HepG2 (cell line): ENCODE measurements at places on chromosomes 2 and 18.

GRCh38 chr2:218255446-218255845, 5.4 kb upstream of the GPBAR1 start:
- DNase-seq, result no peak

GRCh38 chr2:168470320-168471162, 14.5 kb downstream of the CERS6 start:
- DNase-seq, result no peak

DNA sequence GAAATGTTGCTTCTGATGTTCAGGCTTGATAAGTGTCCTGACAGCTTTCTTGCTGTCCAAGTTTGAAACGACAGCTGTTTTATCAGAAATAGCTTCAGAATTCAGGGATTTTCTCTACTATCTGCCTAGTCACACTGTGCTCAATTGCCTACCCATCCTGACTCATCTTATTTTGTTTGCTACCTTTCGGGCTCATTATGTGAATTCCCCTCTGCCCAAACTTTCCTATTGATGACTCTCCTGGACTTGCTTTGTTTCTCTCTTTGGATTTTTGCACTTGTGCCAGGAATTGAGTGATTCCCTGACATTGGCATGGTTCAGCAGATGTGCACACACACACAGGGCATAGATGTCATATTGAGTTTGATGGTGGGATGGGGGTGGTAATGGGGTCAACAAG, 1052.6 kb upstream of the PIK3C3 start:
- DNase-seq, result no peak

DNA sequence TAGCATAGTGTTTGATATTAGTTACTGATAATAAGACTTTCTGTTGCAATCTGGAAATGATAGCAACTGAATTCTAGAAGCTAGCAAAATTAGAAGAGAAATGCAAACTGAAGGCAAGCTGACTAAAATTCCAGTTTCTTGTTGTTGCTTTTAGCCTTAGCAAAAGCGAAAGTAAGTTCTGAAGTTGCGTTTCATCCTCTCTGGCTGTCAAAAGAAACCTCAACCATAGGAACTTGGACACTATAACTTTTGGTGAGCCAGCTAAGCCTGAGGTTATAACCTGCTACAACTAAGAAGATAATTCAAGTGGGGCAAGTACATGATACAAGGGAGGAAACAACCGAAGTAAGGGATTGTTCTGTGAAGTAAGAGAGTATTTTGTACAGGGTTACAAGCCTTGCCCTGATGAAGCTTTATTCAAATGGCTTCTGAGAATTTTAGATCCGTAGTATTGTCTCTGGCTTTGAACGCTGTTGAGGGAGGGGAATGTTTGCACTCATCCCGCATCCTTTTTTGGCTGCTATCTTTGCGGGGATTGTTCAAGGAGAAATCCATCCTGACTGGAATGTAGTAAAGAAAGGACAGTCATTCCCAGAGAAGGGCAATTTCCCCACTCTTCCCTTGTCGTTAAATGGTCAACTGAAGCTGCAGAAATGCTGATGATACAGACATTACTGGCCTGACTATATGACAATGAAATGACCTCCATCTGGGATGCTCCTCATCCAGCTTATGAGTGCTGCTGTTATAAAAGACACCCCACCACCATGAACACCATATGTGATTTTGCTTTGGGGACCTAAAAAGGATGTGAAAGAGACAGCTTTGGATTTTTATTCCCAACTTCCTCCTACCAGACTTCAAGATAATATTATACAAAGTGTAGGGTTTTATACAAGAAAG, 7.0 kb upstream of the TMX3 start:
- DNase-seq, result no peak

DNA sequence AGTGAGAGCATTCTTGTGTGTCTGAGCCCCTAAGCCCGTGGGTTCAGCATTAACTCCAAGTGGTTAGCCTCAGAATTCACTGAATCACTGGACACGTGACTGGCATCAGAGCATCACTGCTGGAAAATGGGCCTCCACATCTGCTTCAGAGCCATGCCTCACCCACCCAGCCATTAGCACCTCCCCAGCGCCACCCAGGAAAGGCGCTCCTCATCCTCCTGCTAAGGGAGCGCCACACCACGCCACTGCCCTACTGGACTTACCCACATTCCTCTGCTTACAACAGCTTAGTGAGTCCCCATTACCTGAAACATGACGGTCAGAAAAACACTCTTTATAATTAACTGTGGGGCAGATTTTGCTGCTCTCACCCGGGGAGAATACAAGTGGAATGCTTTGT, 442.6 kb upstream of the MYT1L start:
- no peak for DNase-seq

DNA sequence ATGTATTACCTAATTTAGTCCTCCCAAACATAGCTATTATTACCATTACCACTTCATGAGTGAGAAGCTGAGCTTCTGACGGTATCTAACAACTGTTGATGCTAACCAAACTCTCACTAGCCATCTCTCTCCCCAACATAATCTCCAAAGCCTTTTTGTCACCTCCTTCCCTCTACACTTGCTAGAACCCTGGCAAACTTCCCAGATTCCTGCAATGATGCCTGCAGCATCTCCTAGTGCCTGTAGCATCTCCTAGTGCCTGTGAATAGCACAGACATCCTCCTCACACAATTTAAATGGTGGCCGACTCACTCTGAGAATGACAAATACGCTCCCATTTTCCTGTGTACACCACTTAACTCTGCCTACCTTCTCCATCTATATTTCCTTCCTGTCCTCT, 126.7 kb downstream of the STK39 start:
- DNase-seq, result no peak

DNA sequence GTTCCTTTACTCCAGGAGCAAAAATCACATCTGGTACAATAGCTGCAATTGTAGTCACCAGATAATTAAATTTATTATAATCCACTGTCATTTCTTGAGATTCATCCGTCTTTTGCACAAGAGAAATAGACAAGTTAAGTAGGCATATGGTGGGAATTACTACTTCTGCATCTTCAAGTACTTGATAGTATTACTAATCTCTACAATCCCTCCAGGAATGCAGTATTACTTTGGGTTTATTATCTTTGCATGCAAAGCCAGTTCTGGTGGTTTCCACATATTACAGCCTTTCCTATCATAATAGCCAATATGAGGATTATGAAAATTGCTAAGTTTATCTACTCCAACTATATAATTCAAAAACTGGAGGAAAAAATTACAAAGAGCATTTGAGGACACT, 254.1 kb downstream of the IKZF2 start:
- no peak for DNase-seq
